ENCODE measurements at places on chromosomes 4 and X.

- no peak for DNase-seq
Measured at GRCh38 chrX:18971506-18971905, 12.4 kb downstream of the PHKA2 start.

- DNase-seq, result no peak
Measured at GRCh38 chrX:119495734-119496726, 27.8 kb downstream of the SLC25A5 start.

GRCh38 chrX:97267396-97268181 lies 383.9 kb downstream of the RPA4 start:
- no peak for DNase-seq

- DNase-seq, result no peak
Measured at GRCh38 chrX:34638116-34638515, 19.0 kb downstream of the TMEM47 start.

GRCh38 chr4:102819588-102820365 lies 7.6 kb downstream of the UBE2D3 start:
- DNase-seq, result no peak

DNA sequence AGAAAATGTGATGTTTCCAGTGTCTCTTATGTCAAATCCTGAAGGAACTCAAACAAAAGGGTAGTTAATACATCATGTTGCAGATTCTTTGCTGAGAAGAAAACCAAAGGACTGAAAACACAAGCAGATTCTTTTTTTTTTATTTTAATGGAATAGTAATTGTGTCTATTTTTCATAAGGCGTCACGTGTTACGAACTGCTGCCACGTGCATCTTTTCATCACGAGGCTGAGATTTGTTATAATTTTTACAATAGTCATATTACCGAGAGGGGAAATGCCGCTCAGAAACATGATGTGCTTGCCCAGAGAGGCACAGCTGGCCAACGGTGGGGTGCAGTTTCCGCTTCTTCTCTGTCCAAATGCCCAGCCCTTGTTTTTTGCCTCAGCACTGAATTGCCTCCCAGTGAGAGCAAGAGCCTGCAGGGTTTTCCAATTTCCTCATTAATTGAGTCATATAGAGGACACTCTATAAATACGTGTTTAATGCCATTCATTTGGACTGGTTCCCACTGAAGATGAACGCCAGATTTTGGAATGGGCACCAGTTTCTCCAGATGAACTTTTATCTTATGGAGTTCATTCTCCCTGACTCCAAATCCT lies 225.3 kb downstream of the STK32B start:
- DNase-seq, result no peak

DNA sequence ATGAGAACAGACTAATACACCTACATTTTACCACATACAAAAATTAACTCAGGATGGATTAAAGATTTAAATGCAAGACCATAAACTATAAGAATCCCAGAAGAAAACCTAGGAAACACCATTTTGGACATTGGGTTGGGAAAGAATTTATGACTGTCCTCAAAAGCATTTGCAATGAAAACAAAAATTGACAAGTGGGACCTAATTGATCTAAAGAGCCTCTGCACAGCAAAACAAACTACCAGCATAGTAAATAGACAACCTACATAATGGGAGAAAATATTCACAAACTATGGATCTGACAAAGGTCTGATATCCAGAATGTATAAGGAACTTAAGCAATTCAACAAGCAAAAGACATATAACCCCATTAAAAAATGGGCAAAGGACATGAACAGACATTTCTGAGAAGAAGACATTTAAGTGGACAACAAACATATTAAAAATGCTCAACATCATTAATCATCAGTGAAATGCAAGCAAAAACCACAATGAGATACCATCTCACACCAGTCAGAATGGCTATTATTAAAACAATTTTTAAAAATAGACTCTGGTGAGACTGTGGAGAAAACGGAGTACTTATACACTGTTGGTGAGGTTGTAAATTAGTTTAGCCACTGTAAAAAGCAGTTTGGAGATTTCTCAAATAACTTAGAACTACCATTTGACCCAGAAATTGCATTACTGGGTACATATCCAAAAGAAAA lies 221.7 kb upstream of the DIPK2B start:
- DNase-seq, result no peak

DNA sequence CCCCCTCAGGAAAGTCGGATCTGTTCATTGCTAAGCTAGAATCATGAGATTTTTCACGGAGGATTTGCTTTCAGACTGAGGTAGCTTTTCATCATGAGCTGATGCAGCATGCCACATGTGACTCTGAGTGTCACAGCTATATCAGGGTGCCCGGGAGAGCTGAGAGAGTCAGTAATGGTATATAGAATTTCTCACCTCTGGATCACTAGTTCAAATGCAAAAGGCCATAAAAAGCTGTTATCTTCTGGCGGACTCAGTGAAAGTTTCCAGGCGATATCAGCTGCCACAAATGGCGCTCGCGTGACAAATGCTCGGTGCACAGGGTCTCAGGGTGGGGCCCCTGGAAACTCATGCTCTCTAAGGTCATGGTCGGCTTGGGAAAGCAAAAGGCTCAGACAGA lies 150.1 kb downstream of the DHX15 start:
- DNase-seq, result no peak
